ENCODE measurements at places on chromosomes 2 and 18.

- no peak for DNase-seq
Measured at GRCh38 chr2:197010200-197011020, 83.9 kb upstream of the PGAP1 start.

DNA sequence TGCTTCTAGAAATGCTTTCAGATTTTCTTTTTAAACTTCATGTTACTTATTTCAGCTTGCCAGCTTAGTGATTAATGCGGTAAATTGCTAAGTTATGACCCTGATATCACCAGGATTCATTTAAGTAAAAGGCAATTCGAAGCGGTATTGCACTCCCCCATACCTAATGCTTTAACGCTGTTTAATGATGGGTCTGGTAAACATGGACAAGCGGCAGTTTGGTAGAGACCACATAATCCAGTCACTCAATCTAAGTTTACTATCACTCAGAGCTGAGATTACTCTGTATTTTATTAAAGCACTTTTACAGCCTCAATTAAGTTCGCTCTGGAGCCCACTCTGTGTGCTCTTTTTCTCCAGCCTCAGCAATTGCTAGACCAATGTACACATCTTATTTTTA lies 118.2 kb upstream of the SCN7A start:
- no peak for DNase-seq

GRCh38 chr2:75788902-75789301 lies 78.2 kb upstream of the GCFC2 start:
- no peak for DNase-seq

DNA sequence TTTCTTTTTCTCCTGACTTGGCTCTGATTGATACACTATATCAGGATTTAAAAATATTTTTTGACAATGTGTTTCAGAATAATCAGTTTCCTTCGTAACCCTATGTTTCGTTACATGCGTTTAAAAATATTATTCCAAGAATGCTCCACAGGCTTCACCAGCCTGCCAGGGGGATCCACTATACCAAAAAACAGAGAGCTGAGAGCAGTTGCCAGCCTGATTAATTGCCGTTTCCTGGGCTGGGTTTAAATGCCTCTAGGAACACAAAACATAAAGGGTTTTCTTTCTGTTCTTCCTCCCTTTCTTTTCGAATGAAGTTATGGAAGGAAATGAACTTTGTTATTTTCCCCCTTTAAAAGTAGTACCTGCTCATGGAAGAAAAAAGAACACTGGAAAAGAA lies 47.9 kb downstream of the LRRFIP1 start:
- no peak for DNase-seq

Data from posterior vena cava (tissue), 2 donors.